ENCODE measurements at places on chromosomes 5 and 9. TPM values are rescaled to one million over a fixed set of nuclear protein-coding genes. Genes with fewer than 3 reads are reported as not detected.

DNA sequence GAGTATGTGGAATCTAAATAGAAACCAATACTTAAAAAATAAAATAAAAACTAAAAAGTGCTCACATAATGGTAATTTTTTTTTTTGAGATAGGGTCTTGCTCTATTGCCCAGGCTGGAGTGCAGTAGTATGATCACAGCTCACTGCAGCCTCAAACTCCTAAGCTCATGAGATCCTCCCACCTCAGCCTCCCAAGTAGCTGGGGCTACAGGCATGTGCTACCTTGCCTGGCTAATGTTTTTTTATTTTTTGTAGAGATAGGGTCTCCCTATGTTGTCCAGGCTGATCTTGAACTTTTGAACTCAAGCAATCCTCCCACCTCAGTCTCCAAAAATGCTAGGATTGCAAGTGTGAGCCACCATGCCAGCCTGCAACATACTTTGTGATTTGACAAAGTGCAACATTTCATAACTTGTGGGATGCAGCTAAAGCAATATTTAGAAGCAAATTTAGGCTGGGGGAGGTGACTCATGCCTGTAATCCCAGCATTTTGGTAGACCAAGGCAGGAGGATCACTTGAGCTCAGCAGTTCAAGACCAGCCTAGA is 18.4 kb downstream of the AP3B1 start:
- no peak for DNase-seq

DNA sequence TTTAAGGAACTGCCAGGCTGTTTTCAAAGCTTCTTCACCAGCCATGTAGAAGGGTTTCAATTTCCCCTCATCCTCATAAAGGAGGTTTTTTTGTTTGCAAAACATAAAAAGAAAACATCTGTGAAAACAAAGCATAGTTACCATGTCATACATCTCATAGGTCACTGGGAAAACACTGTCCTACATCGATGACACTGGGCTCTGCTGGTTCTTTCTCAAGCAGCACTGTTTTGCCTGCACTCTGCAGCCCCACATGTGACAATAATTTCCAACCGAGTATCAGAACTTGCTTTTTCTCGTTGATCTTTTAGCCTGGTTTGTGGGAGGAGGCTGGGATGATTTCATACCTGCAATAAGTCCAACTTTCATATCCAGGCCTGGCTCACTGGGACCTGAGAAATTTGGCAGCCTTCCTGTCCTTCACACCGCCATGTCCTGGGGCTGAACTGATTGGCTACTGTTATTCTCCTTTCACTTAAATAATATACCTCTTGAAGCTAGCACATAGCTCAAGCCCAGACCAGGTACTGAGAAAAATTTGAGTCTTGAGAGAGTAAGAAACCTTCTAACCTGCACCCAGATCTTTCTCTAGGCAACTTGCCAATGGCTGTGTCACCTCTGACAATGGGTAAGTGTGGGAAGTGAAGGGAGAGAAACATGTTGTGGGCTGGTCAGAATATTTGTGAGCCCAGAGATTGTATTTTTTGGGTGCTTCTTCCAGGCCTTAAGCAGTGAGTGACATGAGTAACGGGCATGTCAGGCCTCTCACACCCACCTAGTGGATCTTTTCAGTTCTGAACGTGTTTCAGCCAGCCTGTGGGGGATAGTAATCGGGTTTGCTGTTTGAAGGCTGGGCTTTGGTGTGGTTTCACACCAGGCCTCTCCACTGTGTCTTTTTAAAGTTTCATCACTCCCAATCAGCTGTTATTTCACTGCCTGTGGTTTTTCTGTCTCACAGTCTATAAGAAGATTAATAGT is 502.8 kb downstream of the NTRK2 start:
- no peak for DNase-seq

DNA sequence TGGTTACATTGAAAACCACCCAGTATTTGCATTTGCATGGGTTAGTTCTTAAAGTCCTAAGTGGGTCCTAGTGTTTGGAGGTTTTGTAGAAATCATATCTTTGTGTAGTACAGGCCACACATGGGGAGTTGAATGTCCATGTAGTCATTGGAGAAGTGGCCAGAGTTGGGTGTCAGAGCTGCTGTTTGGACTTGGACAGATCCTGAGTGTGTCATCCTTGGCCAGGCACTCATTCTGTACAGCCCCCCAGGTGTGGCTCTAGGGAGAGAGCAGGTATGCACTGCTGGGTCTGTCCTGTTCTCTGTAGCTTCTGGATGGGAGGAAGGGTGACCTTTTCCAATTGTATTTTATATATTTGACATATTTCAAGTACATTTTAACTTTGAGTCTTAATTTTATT is 82.4 kb downstream of the IQGAP2 start:
- DNase-seq: no peak

Gene RABEPK
- total RNA-seq: 16.3 TPM

Gene UQCRQ
- total RNA-seq: 91.5 TPM

All from lung microvascular endothelial cell (primary cell).